Activated CD8-positive, alpha-beta memory T cell treated with anti-CD3 and anti-CD28 coated beads for 1 hour (primary cell): ENCODE measurements at places on chromosomes 7 and 10.

DNA sequence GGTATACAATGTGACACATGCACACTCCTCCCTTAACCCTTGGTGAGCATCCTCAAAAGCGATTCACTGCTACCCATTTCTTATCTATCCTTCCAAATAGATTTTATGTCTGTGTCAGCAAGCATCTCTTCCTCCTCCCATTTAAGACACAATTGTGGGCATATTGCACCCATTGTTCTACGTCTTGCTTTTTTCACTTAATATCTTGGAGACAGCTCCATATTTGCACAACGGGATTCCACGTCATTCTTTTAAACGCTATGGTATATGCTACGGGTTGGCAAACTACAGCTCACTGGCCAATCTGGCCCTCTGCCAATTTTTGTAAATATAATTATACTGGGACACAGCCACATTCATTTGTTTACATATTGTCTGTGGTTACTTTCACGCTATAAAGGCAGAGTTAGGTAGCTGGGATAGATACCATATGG is 88.6 kb downstream of the RNF216 start:
- DNase-seq, result no peak

- DNase-seq, result no peak
Measured at GRCh38 chr7:70347463-70348254, 749.4 kb downstream of the AUTS2 start.

- no peak for DNase-seq
Measured at GRCh38 chr10:120825878-120826769, 25.0 kb upstream of the WDR11 start.

DNA sequence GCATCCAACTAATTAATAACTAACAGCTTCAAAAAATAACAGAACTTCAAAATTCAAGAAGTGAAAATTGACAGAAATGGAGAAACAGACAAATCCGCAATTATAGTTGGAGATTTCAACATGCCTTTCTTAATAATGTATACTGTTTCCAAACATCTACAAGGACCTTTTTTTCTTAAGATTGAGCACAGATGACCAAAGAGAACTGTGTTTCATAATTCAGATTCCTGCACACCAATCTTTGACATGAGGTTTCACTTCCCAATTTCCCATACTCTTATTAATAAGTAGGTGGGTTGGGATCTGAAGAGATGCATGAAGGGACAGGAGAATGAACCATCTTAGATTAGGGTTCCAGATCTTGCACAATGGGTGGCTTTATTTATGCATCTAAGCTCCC is 24.9 kb upstream of the GIMAP7 start:
- no peak for DNase-seq

DNA sequence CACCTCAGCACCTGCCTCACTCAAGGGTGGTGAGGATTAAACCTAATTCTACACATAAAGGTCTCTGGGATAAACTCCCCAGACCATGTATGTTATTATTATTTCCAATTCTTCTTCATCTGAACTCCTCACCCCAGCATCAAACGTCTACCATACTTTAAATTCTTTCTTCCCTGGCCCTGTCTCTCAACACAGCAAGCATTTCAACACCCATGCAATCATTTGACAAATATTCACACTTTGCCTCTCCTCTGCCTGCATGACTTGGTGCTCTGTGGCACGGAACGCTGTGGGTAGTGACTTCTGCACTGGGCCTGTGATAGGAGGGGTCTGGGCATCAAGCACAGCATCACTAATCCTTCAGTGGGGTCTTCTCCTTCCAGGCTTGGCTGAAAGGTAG is 490.8 kb downstream of the TNS3 start:
- no peak for DNase-seq

- DNase-seq, result no peak
Measured at GRCh38 chr10:82536668-82537067, 661.7 kb downstream of the NRG3 start.

GRCh38 chr7:132782777-132783640 is 206.7 kb upstream of the PLXNA4 start:
- no peak for DNase-seq
